ENCODE measurements at places on chromosomes 11 and 22.

DNA sequence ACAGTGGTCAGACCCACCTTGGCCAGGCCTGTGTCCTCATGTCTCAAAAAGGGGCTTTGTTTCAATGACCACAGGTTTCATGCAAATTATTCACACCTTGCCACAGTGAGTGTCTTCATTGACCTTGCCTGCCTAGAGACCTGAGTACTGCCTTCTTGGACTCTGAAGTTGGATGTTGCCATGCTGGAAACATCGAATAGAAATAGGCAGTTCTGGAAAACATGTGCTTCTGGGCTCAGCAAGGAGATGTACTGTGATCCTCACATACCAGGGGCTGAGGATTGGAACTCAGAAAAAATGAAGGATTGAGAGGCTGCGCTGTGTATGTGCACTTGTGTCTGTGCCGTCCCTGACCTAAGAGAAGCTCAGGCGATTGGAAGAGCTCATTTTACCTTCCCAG, 9.6 kb upstream of the NRIP3 start:
- DNase-seq, result no peak

DNA sequence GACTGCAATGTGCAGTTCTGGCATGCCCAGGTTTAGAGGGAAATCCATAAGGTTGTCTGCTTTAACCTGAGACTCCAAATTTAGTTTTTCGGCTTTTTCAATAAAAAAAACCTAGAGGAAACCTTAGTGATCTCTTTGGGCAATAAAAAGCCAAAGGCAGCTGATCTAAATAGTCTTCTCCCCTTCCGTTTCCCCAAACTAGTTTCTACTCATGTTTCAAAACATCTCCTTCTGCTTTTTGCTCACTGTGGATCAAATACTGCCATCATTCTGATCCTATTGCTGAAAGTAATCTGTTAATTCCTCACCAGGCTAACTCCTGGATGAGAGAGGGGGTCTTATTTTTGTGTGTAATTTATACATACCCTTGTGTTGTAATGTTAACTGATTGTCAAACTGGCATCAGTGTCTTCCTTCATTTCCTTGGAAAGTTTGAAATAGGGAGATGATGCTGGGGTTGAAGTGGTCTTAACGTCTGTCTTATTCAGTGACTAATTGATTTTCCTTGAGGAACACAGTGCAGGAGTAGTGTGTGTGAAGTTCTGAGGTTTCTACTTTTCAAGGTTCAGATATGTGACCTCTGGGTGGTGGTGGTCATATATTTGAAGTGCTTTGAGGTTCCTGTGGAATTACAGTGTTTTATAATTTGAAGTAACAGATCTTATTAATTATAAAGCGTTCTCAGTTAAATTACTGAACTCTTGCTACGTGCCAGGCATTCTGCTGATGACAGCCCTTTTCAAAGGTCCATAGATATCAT, 55.0 kb downstream of the ARHGAP42 start:
- DNase-seq, result no peak

GRCh38 chr11:119504371-119504770, 81.4 kb upstream of the THY1 start:
- no peak for DNase-seq

GRCh38 chr11:2929950-2930703, 907 bp upstream of the PHLDA2 start:
- peak; percentile 80 for DNase-seq

DNA sequence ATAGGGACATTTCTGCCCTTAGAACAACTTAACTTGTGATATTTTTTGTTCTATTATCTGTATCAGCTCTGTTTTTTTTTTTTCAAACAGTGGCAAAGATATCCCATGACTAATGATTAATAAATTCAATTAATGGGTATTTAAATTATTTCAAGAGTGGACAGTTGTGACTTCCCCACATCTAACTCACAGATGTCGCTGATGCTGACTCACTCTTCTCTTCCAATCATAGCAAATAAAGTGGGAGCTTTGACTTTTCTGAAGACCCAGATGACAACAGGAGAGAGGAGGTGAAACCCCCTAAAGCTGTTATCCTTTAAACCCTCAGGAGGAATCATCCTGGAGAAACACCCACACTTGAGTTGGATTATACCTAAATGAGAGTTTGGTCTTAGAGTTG, 27.1 kb downstream of the GGTLC2 start:
- DNase-seq, result no peak

GRCh38 chr22:48944433-48944750, 883.3 kb downstream of the BRD1 start:
- DNase-seq, result no peak

DNA sequence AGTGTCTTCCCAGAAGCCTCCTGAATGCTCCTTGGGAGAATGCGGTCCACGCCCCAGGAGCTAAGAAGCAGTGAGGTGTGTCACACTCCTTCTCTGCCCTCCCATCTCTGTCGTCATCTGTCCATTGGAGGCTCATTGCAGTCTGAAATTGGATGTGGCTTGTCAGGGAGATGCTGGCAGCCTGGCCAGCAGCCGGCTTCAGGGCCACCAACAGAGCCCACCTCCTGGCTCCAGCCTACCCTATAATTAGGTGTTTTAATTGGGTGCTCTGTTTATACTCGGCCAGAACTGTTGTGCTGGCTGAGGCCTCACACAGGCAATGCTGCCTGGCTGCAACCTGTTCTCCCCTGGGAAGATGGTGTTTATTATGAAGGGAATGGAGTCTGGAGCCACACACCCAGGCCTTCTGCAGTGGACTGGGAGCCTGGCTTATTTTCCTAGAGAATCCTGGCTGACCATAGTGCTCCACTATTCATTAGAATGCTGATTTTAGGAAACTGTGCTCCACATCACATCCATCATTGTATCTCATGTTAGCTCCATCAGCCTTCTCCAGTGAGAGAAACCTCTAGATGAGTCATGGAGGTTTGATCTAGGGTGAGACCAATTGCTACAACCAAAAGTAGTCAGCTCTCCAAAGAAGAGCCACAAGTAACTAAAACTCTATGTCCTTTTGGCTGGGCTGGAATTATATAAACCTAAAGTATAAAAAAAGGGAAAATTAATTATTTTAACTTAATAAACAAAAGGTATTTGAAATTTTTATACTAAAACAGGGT, 86.8 kb upstream of the CRTAM start:
- peak; percentile 57 for DNase-seq

DNA sequence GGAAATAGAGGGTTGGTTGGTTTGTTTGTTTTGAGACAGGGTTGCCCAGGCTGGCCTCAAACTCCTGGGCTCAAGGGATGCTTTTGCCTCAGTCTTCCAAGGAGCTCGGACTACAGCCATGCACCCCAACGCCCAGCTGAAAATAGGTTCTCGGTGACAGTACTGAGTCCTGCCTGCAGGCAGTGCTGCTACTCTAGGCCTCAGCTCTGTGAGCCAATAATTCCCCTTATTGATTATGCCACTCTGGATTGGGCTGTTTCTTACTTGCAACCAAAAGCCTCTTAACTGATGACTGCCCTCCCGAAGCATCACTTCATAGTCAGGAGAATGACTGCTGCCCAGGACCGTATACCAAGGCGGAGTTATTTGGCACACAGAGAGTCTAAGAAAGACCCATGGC, 1.2 kb upstream of the C11orf16 start:
- no peak for DNase-seq

GRCh38 chr11:23944923-23945322, 551.9 kb upstream of the LUZP2 start:
- DNase-seq, result no peak

All from hepatic stellate cell (primary cell).